ENCODE measurements at places on chromosomes 3 and 15. TPM values are rescaled to one million over a fixed set of nuclear protein-coding genes. Genes with fewer than 3 reads are reported as not detected.

The ADAMTS7 gene
- polyA plus RNA-seq, result 1.2 TPM

The GOLGA8S gene
- 0.07 TPM for polyA plus RNA-seq

The FHIT gene
- 14.7 TPM for polyA plus RNA-seq

The ACAN gene
- under 0.01 TPM for polyA plus RNA-seq

The ECE2 gene
- not detected for polyA plus RNA-seq

The ASB14 gene
- 0.21 TPM for polyA plus RNA-seq

The CYP1A1 gene
- polyA plus RNA-seq, result 1.4 TPM

The MYL3 gene
- 0.86 TPM for polyA plus RNA-seq

The ENTPD3 gene
- not detected for polyA plus RNA-seq

The INAFM2 gene
- 3.3 TPM for polyA plus RNA-seq
